ENCODE measurements at places on chromosomes 11 and 22.
A peak's percentile ranks its signal among the peaks of the same experiment; 100 is the strongest.

DNA sequence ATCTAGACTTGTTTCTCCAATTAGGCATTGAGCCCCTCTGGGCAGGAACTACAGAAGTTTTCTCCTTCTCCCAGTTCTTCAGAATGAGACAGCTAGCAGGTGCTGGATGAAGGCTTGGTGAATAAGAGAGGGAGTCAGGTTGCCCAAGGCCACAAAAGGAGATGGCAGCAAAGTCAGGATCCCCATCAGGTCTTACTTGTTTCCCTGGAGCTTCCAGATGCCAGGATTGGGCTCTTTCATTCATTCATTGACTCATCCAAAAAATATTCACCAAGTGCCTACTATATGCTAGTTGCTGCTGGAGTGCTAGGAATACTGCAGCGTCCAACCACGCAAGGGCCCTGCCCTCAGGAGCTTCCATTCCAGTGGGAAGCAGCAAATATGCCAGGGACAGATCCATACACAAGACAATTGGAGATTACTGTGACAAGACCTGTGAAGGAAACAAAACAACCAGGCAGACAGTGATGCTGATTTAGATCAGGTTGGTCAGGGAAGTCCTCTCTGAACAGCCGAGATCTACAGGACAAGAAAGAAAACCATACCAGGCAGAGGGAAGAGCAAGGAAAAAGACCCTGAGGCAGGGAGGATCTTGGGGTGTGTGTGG lies 24.6 kb upstream of the LMO1 start:
- DNase-seq = no peak

GRCh38 chr11:92406472-92406871 lies 181.9 kb downstream of the FAT3 start:
- DNase-seq = no peak

- DNase-seq = no peak
Observed at GRCh38 chr11:103910721-103911120, 125.7 kb upstream of the DDI1 start.

GRCh38 chr11:68584097-68584496 lies 100.2 kb upstream of the GAL start:
- no peak for DNase-seq

DNA sequence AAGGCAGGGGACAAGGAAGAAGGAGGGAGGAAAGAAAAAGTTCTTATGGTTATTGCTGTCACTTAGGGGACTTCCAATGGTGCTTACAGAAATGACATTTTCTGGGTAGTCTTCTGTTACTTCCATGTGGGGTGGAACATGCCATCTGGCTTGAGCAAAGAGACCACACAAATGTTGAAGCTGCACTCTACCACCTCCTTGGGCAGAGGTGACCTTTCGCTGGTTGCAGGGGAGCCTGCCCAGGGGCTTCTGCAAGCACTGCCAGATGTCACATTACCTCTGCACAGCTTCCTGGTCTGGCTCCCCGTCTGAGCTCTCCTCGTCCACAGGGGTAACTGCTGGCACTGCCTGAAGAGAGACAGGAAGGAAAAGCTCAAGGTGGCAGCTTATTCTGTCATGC lies 32.6 kb upstream of the APOA1 start:
- no peak for DNase-seq

DNA sequence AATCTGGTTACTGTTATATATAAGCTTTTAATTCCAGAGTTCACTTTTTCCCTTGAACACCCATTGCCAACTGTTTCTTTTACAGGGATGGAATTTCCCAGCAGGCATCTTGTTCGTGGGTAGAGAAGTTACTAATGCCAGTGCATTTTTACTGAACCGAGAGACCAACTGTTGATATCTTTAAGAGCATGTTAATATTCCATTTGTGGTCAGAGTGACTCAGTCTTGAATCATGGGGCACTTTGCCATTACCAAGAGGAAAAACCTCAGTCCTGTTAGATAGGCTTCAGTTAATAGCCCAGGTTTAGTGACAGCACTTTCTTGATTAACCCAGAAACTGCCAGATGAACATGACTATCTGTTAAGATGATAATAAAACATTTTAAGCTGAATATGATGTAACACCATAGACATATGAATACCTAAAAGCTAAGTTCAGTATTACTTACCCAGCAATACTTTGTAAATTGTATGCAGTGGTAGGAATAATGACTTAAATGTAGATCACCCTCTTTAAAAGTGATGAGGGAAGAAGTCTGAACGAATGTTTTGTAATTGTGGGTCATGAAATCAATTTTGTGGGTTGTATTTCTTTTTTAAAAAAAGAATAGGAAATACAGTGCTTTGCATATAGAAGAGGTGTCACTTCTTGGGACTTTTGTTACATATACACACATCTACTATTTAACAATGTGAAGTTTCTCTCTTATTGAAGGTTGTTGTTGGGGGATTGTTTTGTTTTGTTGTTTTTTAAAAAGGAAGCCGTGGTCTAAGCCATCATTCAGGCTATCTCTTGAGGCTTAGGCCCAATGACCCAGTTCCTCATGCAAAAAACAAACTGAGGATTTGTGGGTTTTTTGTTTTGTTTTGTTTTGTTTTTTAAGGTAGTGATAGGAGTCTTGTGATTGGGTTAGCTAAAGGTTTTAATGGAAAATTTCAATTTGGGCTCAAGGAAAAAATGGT lies 79.2 kb upstream of the GRIK4 start:
- peak; percentile 95 for DNase-seq

GRCh38 chr11:73404048-73404447 lies 27.8 kb downstream of the RELT start:
- DNase-seq = no peak

Data from AG04450 (cell line).